ENCODE measurements at places on chromosomes 2 and 18. TPM values are rescaled to one million over a fixed set of nuclear protein-coding genes. Genes with fewer than 3 reads are reported as not detected.

PSMD1 gene
- 108 TPM for total RNA-seq

NFATC1 gene
- 6.3 TPM for total RNA-seq

MRO gene
- total RNA-seq = not detected

ABHD1 gene
- total RNA-seq = not detected

MRPL30 gene
- 42.2 TPM for total RNA-seq

YES1 gene
- total RNA-seq = 220 TPM

CTAGE1 gene
- total RNA-seq = not detected

FAM228A gene
- total RNA-seq = not detected

DPP10 gene
- 0.78 TPM for total RNA-seq

COL6A3 gene
- 23.8 TPM for total RNA-seq

IL1B gene
- total RNA-seq = 298 TPM

MROH2A gene
- not detected for total RNA-seq

GRHL1 gene
- 10.1 TPM for total RNA-seq

MGAT5 gene
- total RNA-seq = 21.6 TPM

NXPH2 gene
- 0.27 TPM for total RNA-seq

HRH4 gene
- total RNA-seq = 0.08 TPM

All from hair follicular keratinocyte (primary cell).